ENCODE measurements at places on chromosomes 3 and 15. TPM values are rescaled to one million over a fixed set of nuclear protein-coding genes. Genes with fewer than 3 reads are reported as not detected.

GRIP2 gene
- 0.98 TPM for total RNA-seq

SLC28A1 gene
- not detected for total RNA-seq

CELF6 gene
- 7.1 TPM for total RNA-seq

C2CD4B gene
- total RNA-seq: 0.49 TPM

C3orf49 gene
- not detected for total RNA-seq

TMEM266 gene
- total RNA-seq: not detected

REC114 gene
- total RNA-seq: not detected

CMC1 gene
- total RNA-seq: 21.6 TPM

GRCh38 chr3:135051409-135051973, 256.4 kb downstream of the EPHB1 start:
- DNase-seq: no peak

GRCh38 chr3:177378168-177378567, 180.9 kb upstream of the TBL1XR1 start:
- no peak for DNase-seq

GRCh38 chr3:155442072-155442471, 148.6 kb upstream of the STRIT1 start:
- DNase-seq: no peak

- no peak for DNase-seq
These were observed 9.2 kb upstream of the TMEM212 start for GRCh38 chr3:171833789-171834460.

DNA sequence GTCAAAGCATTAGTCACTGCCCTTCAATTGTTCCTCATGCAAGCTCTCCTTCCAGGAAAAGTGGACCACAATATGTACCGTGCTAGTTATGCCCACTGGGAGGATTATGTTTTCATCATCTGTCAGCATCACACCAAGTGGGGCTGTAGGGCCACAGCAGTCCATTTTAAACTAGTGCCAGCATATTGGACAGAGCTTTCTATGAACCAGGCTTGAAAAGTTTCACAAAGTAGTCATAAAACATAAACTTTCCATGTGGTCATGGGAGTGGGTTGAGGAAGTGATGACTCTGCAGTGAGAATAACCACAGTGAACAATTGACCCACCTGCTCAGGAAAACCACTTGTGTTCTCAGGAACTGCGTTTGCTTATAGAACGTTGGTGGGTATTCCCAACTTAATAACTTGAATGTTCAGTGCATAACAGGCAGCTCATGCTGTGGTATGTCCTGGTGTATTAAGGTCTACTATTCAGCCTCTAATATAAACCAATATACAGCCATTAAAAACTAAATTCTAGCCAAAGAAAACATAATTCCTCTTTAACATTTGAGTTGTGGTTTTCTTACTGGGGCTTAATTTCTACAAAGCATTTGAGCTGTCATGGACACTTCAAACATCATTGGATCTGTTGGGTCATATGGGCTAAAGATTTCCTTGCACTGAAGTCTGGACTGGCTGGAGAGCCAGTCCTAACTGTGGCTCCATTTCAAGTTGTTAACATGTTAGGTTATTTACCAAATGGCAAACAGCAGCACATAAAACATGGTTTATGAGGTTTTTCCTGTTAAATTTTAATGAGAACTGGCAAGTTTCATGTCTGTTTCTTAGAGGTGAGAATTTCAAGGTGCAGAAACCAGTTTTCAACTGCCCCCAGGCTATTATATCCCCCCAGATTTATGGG, 274.1 kb downstream of the OTOL1 start:
- DNase-seq: no peak

DNA sequence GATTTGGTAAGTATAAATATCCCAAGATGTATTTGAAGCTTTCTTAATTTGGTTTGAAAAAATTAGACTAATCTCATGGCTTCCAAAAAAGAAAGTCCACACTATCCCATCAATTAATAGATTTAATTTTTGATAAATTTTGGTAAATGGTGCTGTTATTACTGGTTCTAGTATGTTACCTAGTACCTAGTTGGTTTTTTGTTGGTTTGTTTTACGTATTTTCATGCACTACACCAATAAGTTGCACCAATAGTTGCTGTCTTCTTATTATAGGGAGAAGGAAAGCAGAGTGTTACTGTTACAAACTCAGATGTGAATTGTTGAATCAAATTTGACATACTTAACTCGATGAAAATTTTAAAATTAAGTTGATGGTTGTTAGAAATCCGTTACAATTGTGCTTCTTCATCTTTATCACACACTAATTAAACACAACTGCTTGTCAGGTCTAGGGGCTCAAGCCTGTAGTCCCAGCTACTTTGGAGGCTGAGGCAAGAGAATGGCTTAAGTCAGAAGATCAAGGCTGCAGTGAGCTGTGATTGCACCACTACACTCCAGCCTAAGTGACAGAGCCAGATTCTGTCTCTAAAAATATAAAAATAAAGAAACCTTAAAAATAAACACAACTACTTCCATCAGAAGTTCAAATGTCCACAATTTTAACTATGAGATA, 23.1 kb upstream of the MBNL1 start:
- DNase-seq: no peak

DNA sequence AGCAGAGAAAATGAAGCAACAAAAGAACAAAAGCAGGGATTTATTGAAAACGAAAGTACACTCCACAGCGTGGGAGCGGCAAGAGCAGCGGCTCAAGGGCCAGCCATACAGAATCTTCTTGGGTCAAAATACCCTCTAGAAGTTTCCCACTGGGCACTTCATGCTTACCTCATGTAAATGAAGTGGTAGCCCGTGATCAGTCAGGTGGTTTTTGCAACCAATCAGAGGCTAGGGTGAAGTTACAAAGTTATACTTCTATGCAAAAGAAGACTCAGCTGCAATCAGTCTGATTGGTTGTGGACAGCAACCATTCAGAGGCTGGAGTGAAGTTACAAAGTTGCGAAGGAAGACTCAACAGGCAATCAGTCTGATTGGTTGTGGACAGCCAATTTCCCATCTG, 37.8 kb upstream of the TRH start:
- no peak for DNase-seq

DNA sequence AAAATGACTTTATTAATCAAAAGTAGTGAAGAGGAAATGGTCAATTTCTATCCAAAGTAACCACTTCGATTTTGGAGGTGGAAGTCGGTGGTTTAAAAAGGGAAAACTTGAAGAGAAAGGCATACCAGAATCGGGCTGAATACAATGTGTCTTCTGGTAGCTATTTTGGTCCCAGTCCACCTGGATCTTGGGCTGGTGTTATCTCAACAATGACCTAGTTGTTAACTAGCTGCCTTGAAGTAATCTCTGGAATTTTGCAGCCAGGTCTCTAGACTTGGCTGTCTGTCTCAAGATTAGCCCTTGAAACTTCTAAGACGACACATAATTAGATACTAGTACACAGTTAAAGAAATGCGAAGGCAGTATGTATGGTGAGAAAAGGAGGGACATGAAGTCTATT, 409.8 kb downstream of the GRM7 start:
- no peak for DNase-seq

GRCh38 chr15:79595995-79596622, 164.0 kb downstream of the MINAR1 start:
- peak; percentile 64 for DNase-seq

DNA sequence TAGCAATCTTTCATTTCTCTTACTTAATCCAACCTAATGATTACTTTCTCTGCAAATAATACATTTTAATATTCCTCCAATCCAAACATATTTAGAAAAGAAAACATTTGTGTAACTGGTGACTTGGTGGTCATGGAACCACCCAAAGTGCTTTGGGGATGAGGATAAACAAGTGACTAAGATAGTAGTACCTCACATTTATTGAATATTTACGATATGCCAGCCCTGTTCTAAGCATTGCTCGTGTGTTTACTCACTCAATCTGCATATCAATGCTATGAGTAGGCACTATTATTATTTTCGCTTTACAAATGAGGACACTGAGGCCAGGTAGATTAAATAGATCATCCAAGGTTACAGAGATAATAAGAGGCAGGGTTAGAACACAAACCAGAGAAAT, 189.5 kb downstream of the SHOX2 start:
- DNase-seq: no peak

GRCh38 chr3:42503957-42504333, 1.5 kb downstream of the VIPR1 start:
- DNase-seq: no peak

DNA sequence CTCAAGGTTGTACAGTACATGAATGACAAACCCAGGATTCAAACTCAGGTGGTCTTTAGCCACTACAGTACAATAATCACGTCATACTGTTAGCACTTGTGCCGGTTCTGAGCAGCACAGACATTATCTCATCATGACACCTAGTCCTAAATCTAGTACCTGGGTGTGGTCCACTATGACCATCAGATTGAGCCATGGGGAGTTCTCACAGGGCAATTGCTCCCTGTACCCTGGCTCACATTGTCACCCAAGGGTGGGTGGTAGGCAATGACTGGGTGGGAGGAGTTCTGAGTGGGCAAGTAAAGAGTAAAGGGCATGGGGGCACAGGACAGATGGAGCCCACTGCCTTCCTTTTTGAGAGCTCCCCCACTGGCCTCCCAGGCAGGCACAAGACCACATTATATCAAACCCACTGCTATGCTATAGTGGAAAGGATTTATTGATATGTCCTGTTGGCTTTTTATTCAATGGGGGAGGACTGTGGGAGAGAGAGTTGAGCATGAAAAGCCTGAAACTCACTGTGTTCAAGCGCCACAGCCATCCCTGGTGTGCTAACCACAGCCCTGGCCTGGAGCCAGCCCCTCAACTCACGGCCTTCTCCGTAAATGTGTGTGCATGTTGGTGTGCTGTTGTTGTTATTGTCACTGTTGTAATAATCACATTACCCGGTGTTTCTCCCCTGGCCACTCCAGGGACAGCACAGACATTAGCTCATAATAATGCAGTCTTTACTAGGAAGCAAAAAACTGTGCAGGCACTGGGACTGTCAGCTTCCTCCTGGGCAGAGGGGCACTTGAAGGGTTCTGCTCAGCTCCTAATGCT, 27.3 kb downstream of the ADCY5 start:
- DNase-seq: no peak

DNA sequence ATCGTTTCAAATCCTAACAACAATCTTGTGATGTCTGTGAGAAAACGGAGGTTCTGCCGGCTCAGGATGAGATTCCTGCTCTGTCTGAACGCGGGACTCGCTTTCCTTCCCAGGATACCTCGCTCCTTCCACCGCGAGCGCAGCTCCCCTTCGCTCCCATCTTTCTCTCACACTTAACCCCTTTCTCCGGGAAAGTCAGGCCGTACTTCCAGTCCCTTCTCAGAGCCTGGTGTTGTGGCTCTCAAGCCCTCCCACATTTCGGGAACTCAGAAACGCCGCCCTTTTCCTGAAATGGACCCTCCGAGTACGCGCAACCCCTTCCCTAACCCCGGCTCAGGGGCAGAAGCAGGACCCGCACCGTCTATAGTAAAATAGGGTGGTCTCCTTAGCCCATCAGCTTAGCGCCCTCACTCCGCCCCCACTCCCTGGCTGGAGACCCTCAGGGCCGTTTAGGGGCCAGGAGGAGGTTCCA, 378 bp upstream of the FEM1B start:
- no peak for DNase-seq

DNA sequence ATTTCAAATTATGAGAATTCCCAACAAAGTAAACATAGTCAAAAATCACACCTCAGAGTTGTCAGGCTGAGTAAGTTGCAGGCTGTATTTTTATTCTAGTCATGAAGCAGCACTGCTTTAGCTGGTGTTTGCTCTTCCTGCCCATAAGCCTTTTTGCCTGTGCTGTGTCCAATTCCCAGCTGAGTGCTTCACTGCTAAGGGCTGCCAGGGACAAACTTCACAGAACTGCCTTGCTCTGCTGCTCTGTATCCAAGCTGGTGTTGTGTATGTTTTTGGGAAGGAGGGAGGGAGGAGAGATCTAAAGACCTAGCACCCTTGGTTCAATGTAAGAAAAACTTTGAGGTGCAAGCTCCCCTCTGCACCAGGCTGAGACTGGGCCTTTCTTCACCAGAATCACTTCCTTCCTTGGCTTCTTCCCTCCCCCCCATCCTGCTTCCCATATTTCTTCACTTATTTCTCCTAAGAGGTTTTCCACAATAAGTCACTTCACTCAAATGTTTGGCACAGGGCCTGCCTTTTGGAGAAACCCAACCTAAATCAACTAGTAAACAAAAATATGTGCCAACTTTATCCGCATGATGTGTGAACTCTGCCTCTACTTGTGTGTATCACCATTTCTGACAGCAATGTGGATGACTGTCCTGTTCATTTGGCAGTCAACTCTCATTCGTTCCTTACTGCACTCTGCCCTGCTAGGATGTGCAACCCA, 156.1 kb downstream of the TBL1XR1 start:
- no peak for DNase-seq

GRCh38 chr3:36907911-36908646, 36.8 kb downstream of the TRANK1 start:
- peak; percentile 85 for DNase-seq

DNA sequence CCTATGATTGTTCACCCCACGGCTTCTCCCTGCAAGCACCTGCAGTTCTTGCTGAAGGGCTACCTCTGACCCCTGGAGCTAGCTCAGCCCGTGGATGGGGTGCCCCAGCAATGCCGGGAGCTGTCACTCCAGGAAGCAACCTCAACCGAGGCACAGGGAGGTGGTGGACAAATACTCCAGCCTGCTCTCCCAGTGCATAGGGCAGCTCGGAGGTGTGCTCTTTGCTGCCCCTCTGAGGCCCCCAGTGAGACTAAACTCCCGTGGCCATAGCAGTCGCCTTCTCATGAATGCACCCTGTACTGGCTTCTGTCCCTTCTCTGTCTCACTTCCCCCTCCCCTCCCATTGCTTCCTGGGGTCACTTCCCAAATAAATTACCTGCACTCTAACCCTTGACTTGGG, 48.5 kb downstream of the LINGO1 start:
- no peak for DNase-seq

GRCh38 chr3:197896421-197896820, 53.6 kb upstream of the RPL35A start:
- DNase-seq: no peak

GRCh38 chr15:94205366-94205765, 26.0 kb upstream of the MCTP2 start:
- no peak for DNase-seq

DNA sequence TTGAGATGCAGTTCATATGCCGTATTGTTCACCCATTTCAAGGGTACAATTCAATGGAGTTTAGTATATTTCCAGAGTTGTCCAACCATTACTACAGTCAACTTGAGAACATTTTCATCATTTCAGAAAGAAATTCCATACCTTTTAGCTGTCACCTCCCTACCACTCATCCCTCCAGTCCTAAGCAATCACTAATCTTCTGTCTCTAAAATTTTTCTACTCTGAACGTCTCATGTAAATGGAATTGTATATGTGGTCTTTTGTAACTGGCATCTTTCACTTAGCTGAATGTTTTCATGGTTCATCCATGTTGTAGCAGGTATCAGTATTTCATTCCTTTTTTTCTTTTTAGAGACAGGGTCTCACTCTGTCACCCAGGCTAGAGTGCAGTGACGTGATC, 51.1 kb downstream of the CMTM7 start:
- no peak for DNase-seq

DNA sequence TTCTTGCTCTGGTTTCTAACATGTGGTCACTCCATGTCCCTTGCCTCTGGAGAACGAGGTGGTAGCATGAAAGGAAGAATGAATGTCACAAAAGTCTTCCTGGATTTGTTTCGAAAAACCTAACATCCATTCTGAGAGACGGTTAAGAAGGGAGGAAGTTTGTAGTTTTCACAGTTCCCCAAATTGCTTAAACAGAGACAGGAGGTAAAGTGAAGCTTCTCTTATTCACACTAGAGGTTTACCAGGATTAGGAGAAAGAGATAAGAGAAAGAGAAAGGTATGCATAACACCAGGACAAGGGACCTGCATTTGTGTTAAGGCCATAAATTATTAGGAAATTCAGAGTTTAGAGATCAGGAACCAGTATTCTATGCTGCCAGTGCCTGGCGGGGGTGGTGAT, 228.1 kb downstream of the CPNE4 start:
- DNase-seq: no peak

GRCh38 chr3:144590854-144591253, 619.2 kb downstream of the DIPK2A start:
- DNase-seq: no peak
